Stimulated activated CD4-positive, alpha-beta T cell treated with anti-CD3 and anti-CD28 coated beads, Interleukin-4, amount 100 ng/mL, for 48 hours (primary cell): ENCODE measurements at places on chromosomes 4 and X.

- DNase-seq: no peak
These were observed 51.4 kb upstream of the MSX1 start for GRCh38 chr4:4808086-4808485.

DNA sequence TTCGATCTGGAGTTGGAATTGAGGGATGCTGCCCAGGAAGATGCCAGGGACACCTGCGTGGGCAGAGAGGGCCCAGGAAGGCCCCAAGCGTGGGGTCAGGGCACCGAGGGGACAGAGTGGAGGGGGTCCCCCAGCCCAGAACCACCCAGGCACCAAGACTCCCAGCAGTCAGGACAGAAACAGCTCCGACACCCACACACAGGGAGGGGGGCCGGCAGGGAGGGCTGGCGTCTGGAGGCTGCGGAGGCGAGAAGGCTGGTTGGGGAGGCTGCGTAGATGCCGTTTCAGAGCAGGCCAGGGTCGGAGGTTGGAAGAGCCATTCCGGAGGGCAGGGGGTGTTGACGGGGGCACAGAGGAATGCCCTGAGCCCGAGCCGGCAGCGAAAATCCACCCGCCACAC, 23.6 kb downstream of the ATP5ME start:
- DNase-seq: no peak

DNA sequence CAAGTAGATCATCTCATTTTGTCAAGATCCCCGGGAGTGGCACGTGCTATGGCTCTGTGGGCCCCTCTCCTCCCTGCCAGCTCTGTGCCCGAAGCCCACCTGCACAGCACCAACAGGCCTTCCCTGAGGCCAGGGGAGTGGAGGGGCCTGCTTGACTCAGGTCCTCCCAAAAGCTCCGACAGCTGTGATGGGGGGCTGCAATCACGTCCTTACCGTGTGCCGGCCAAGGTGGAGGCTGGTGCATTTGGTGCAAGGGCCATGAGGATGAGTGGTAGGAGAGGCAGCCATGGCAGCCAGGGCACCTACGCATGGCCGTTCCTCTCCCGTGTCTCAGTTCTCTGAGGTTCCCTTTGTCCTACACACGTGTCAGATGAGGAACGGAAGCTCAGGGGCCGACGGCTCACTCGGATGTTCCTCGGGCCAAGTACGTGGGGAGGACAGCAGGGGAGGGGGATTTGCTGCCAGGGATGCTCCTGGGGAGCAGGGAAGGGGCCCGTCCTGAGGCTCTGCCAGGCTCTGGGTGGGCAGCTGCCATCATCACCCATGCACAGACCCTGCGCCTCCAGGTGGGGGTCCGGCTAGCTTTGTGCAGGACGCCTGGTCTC, 95.8 kb downstream of the HMX1 start:
- DNase-seq: no peak

DNA sequence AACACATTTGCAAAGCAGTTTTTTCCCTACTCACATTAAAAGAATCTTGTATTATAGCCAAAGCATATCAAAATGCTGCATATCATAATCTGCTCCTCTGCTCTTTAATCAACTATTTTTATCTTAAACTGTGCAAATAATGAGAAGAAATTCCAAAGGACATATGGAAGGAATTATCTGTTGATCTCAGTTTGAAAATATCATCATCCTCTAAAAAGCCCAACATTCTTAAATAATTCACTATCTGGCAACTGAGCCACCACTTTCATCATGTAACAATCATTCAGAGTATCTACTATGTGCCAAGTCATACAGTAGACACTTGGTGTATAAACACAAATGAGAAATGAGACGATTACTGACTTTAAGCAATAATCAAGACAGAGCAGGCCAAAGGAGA, 63.0 kb downstream of the PRSS12 start:
- DNase-seq: no peak

GRCh38 chrX:10016519-10017132, 49.5 kb downstream of the CLDN34 start:
- no peak for DNase-seq

GRCh38 chrX:40154853-40155588, 57.3 kb upstream of the BCOR start:
- no peak for DNase-seq

GRCh38 chr4:32672359-32672758, 1952.2 kb downstream of the PCDH7 start:
- DNase-seq: no peak

DNA sequence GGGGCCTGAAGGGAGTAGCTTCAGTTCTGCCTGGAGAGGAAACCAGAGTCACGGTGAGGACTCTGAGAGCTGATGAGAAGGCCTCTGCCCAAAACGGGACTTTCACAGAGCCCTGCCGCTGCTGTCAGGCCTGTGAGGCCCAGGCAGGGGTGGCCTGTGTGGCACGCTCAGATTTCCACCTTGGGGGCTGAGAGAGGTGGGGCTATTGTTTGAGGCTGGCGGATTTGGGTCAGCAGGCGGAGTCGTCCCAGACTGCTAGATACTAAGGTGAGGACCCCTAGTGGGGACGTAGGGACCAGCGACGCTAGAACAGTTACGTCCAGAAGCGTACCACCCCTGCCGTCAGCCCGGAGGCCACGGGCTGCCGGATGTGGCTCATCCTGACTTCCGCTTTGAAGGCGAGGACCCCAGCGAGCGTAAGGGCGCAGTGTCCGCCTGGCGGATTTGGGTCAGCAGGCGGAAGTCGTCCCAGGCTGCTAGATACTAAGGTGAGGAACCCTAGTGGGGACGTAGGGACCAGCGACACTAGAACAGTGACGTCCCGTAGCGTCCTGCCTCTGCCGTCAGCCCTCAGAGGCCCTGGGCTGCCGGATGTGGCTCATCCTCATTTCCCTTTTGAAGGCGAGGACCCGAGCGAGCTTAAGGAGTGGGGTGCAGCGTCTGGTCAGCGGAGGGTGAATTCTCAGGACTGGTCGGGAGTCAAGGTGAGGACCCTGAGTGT, at the start of gene MAGEB1:
Gene MAGEB1 (plus strand): TSS at position 378 of the 721 bp plus-strand sequence. CDS start 3,348 bp downstream, outside the sequence.
- no peak for DNase-seq

DNA sequence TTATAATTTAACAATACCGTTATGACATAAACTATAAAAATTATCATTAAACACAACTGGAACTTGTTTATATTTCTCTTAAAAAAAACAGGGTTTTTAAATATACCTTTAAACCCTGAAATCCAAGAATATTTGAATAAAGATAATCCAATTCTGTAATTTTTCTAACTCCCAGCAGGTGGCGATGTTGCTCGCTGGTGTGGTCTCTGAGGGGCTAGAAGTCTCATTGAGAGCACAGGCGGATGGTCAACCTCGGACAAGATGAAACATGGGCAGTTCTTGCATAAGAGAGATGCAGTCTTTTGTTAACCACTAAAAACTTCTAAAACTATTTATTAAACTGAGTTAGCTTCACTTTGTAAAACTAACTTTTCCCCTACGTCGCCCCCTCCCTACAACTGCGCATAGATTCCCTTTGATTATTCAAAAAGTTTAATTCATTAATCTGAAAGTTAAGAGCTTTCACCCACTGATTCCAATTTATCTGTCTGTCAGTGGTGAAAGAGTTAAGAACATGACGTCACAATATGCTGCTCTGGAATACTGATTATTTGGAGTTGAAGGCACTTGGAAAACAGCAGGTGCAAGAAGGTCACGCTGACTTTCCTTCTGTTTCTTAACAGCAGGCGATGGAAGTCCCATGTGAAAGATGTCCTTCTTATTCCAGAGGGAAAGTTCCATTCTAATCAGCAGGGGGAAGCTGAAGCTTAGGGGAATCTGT, 29.5 kb downstream of the DMP1 start:
- peak; percentile 15 for DNase-seq

DNA sequence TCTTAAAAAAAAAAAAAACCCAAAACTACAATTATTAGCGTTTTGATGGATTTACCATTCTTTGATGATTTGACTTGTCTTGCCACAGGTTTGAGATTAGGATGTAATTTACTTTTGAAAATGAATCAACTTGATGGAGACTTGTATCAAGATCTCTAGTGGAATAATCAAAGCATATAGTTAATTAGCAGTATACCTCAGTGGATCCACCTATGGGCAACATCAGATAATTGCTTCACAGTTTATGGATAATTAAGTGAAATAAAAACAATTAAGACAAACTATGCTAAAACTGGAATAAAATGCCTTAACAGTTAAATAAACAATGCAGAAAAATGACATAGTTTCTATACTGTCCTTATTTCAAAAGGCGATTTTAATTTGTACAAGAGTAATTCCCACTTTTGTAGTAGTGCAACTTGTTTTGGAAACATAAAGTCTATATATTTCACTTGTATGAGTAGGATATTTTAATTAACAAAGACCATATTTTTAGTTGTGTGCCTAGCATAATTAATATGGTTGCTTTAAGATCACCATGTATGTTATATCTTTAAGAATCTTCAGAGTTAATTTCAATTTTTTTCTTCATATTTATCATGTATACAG, 4.2 kb downstream of the CPEB2 start:
- no peak for DNase-seq

GRCh38 chr4:39446842-39447573, 11.7 kb downstream of the RPL9 start:
- DNase-seq: peak; percentile 29

DNA sequence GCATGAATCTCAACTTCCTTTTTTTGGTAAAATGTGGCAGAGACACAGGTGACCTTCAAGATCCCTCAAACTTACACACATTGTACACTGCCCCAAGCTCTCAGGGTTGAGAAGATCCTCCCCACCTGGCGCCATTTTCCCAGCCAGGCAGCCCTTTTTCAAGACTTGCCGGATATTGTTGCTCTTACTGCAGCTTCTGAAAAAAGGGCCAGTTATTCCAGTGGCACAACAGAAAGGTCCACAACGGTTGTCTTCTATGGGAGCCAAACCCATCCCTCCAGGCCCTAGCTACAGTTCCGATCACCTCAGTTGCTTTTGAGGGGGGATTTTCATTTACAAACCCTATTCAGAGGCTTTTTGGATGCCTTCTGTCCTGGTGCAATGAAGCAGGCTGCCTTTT, 101.1 kb downstream of the CHIC2 start:
- DNase-seq: no peak

DNA sequence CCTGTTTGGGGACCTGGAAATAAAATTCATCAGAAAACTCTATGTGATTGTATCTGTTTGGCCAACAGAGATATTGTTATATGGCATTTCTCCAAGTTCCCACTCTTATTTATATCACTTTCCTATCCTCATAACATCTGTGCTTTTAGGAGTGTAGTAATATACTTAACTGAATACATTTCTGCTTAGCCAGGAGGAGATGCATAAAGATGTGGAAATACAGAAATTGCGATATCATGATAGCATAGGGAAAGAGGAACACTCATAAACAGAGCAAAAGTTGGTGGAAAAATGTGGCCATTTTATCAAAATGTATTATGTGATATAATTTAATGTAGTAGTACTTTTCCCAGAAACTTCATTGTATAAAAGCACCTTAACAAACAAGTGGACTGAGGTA, 46.1 kb upstream of the TSPAN7 start:
- DNase-seq: no peak

- no peak for DNase-seq
These were observed 31.2 kb upstream of the TSPAN5 start for GRCh38 chr4:98689507-98690174.

DNA sequence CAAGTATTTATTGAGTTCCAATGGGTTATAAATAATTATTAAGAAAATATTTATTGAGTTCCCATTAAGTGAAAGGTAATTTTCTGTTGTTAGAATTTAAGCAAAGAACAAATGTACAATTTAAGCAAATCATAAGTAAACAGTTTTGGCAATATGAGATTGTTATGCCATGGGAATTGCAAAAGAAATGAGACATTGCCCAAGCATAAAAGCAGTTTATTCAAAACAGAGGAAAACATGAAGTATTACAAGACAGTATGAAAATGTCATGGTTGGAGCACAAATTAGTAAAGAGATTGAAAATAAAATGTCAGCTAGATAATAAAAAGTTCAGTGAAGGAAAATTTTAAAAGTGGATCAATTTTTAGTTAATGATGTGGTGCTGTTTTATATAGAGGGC, 706.1 kb upstream of the EPHA5 start:
- no peak for DNase-seq

DNA sequence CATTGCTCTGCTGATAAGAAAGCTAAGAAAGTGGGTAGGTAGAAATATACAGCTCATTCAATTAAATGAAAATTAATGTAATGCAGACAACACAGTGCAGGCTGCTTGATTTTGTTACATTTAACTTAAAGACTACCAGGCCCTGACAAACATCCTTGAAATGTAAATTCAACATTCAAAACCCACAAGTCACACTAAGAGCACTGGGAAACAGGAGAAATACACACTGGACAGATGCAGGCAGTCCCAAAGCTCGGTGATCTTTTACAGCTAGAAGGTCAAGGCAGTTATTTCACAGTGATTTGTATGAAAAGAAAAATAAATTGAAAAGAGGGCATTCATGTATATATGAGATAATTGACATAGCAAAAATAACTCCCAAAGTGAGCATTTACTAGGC, 94.3 kb upstream of the PLAC1 start:
- DNase-seq: no peak

GRCh38 chr4:127642169-127642568, 9.4 kb downstream of the INTU start:
- no peak for DNase-seq

DNA sequence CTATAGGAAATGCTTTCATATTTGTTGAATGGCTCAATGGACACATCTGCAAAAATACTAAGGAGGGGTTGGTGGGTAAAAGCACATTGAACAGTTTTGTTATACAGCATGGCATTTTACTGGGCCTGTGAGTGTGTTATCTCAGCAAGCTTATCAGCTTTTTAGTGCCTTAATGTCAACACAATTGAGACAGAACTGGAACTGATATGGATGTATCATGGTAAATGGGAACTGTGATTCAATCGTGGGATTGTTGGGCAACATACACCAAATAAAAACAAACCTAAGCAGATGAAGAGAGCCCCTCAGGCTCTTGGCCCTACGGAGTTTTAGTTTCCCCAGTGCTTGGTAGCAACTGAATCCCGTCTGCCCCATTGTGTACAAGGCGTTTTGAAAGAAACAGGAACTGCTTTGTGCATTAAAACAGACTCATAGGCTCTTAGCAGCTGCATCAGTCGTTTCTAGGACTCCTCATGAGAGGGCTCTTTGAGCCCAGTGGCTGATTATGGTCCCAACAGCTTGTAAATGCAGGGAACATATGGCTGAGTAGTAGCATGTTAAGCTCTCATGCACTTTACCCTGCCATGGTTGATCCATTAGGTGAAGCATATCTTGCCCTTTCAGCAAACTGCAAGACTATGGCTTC, 7.3 kb downstream of the GPR119 start:
- no peak for DNase-seq

- DNase-seq: no peak
These were observed 57.0 kb upstream of the GRPEL1 start for GRCh38 chr4:7124689-7125442.

GRCh38 chrX:134684956-134685355, 26.7 kb upstream of the PLAC1 start:
- DNase-seq: no peak

GRCh38 chr4:163693211-163693610, 198.7 kb downstream of the TMA16 start:
- DNase-seq: no peak

DNA sequence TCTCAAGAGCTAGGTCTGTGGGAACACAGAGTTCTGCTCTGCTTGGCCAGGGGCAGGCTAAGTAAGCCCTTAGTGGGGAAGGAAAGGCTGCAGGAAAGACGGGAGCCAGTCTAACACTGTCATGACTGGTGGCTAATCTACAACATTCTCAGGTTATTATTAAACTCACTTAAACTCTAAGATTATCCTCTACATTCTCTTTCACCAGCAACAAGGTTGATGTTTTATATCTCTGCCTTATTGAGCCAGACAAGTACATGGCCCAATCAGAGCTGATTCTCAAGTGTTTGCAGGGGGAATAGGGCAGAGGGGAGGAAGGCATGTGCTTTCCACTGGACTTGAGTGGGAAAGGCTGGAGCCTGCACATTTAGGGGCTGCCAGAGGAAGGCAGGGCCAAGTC, 50.9 kb upstream of the FAM241A start:
- DNase-seq: no peak
